ENCODE measurements at places on chromosomes 5 and 9.

- no peaks in the 10 kb centered on the region for H3K27me3 ChIP-seq
- no peak overlapping the region for H3K4me3 ChIP-seq
- H3K36me3 ChIP-seq, result no peaks in the 10 kb centered on the region
- DNase-seq, result no peak
These were observed 66.5 kb upstream of the SMIM15 start for GRCh38 chr5:61228691-61229280.

GRCh38 chr5:59845730-59846129, 47.8 kb downstream of the PDE4D start:
- no peak for DNase-seq
- no peaks in the 10 kb centered on the region for H3K27me3 ChIP-seq
- H3K36me3 ChIP-seq, result no peaks in the 10 kb centered on the region
- H3K27ac ChIP-seq, result no peak overlapping the region
- no peaks in the 10 kb centered on the region for H3K4me1 ChIP-seq
- no peak overlapping the region for H3K4me3 ChIP-seq

DNA sequence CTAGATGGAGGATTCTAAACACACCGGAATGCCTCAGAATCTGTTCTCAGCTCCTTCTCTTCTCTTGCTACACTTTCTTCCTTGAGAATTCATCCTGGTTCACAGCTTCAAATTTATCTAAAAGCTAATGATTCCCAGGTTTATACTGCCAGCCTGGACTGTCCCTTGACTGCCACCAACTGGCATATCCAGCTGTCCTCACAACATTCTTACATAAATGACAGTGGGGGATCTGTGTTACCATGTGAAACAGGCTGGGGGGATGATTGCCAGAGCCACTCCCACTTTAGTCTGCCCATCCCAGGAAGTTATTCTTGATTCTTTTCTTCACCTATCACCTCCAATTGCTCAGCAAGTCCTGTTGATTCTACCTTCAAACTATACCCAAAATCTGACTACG, 27.2 kb upstream of the ZFR start:
- H3K4me3 ChIP-seq, result no peak overlapping the region
- H3K27me3 ChIP-seq, result no peaks in the 10 kb centered on the region
- H3K27ac ChIP-seq, result no peak overlapping the region
- DNase-seq, result no peak

DNA sequence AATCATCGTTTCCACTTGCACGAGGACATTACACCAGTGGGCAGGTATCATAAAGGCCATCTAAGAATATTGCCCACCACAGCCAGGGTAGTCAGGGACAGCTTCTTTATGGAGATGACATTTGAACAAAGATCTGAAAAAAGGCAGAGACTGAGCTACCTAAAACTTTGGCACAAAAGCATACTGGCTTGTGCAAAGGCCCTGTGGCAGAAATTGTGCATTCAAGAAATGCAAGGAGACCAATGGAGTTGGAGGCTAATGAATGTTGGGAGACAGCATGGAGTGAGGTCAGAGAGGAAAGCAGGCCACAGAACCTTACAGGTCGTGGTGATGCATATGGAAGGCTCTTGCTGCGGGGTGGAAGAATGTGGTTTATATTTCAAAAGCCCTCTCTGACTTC, 578.5 kb downstream of the BNC2 start:
- no peak for DNase-seq
- no peaks in the 10 kb centered on the region for H3K36me3 ChIP-seq
- H3K4me3 ChIP-seq, result no peak overlapping the region
- H3K27ac ChIP-seq, result no peak overlapping the region
- H3K4me1 ChIP-seq, result no peaks in the 10 kb centered on the region

GRCh38 chr5:125390326-125390725, 643.9 kb upstream of the ZNF608 start:
- no peak for DNase-seq
- H3K4me1 ChIP-seq, result no peaks in the 10 kb centered on the region
- H3K27ac ChIP-seq, result no peak overlapping the region
